Motor neuron (in vitro differentiated cells): ENCODE measurements at places on chromosomes 5 and 9. TPM values are rescaled to one million over a fixed set of nuclear protein-coding genes. Genes with fewer than 3 reads are reported as not detected.
A peak's percentile ranks its signal among the peaks of the same experiment; 100 is the strongest.

DNA sequence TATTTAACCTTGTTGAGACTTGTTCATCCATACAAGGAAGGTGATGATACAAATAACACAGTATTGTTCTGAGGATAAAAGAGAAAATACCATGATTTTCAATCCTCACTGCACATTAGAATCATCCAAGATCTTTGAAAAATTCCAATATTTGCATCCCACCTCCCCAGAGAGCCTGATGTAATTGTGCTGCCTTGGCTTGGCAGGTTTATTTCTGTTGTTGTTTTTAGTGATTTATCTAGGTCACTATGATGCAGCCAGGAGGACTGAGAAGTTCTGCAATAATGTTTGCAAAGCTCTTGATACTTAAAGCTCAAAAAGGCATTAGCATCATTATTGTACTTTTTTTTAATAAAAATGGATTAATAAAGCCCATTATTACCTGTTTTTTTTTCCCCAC lies 67.0 kb upstream of the NMUR2 start:
- peak; percentile 74 for ATAC-seq

CYSRT1 gene
- total RNA-seq = 1.1 and 1.4 TPM in 2 replicates

TLX3 gene
- not detected in 2 replicates for total RNA-seq

- ATAC-seq = peak; percentile 92
These were observed 134.3 kb downstream of the PPP2R2B start for GRCh38 chr5:146744068-146744745.

MCTP1 gene
- 1.3 and 1.5 TPM in 2 replicates for total RNA-seq

GRCh38 chr5:51203598-51203997 lies 179.7 kb upstream of the ISL1 start:
- no peak for ATAC-seq

GRCh38 chr9:125119643-125120286 lies 23.6 kb downstream of the SCAI start:
- peak; percentile 94 for ATAC-seq

TGFBR1 gene
- total RNA-seq = 34.2 and 35.9 TPM in 2 replicates

GRCh38 chr5:93886098-93886806 lies 144.9 kb upstream of the POU5F2 start:
- ATAC-seq = no peak

GRCh38 chr5:34487159-34487879 lies 168.8 kb upstream of the RAI14 start:
- ATAC-seq = no peak

GRCh38 chr9:2055203-2055658 lies 40.1 kb downstream of the SMARCA2 start:
- ATAC-seq = no peak

HTR4 gene
- total RNA-seq = 0.81 and 0.83 TPM in 2 replicates

ARL14EPL gene
- 0.26 TPM in 1 of 2 replicates, not detected in the other for total RNA-seq

- ATAC-seq = no peak
These were observed 79.6 kb downstream of the C7 start for GRCh38 chr5:40988746-40989510.

RMI1 gene
- 9.3 and 10.0 TPM in 2 replicates for total RNA-seq

GRCh38 chr5:154989626-154990025 lies 23.9 kb upstream of the KIF4B start:
- peak; percentile 21 for ATAC-seq

DNA sequence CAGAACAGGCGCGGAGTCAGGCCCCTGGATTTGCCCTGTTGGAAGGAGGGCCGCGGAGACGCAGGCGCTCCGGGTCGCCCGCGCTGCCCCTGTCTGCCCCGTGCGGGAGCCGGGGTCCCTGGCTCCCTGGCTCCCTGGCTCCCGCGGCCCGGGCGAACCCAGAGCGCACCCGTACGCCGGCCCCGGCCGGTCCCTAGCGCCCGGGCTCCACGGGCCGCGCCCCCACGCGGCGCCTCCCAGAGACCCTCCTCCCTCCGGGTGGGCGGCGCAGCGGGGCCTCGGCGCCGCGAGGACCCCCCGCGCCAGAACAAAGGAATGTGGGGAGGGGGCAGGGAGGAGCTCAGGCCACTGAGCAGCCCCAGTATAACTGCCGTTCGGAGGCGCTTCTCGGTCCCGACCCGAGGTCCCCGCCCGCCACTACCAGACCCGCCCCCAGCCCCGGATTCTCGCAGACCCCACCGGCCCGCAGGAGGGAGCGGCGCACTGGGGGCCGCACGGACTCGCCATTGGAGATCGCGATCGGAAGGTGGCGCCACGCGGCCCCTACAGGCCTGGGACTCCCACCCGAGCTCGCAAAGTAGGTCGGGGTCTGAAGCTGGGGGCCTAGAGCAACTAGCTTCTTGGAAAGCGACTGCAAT lies 2.4 kb downstream of the NFIL3 start:
- peak; percentile 50 for ATAC-seq

PLAC8L1 gene
- 0.36 and 0.75 TPM in 2 replicates for total RNA-seq

GRCh38 chr5:106510321-106510720 lies 1160.4 kb downstream of the EFNA5 start:
- no peak for ATAC-seq

- ATAC-seq = no peak
These were observed 26.0 kb downstream of the GPBP1 start for GRCh38 chr5:57199866-57200265.

DNA sequence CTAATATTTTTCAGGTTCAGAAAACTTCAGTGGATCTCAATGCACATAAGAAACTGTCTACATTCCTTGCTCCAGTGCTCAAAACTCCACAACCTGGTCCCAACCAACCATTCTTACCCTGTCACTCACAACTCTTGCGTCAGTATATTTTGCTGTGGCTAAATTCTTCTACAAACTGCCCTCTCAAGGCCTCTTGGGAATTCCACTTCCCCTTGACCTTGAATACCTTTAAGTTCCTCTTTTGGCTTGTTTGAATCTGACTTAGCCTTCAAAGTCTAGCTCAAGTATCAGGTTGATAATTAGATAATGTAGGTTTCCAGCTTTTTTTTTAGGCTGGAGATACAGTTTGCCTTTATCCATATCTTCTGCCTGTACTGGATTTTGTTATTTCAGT lies 128.3 kb downstream of the SLF1 start:
- ATAC-seq = no peak

GRCh38 chr5:13658761-13659160 lies 285.7 kb downstream of the DNAH5 start:
- ATAC-seq = no peak

- no peak for ATAC-seq
These were observed 193.5 kb downstream of the RFK start for GRCh38 chr9:76200745-76201144.

- ATAC-seq = no peak
These were observed 535.7 kb upstream of the ACO1 start for GRCh38 chr9:31848505-31849285.

CEL gene
- 0.91 and 1.6 TPM in 2 replicates for total RNA-seq

DNA sequence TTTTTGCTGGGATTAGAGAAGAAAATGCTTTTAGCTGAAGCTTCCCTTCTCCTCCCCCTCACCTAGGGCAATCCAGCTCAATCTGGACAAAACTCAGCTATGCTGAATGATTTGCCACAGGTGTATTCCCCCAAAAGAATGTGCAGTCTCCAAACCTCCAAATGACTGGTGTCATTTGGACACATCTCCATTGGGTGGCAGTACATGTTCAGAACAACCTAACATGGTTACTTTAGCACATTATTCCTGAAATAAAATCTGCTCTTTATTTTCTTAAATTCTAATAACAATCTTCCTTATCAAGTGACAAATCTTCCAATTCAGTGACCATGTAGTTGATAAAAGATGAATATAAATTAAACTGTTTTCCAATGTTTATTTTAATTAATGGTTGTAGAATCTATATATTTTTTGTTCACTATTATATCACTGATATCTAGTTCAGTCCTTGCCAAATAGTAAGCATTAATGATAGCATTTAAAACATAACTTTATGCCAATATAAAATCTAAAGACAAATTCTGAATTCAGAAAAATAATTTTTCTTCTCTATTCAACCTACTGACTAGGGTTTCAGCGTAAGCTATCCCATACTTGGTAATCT lies 61.3 kb upstream of the MOCS2 start:
- no peak for ATAC-seq
